ENCODE measurements at places on chromosomes 3 and 15. TPM values are rescaled to one million over a fixed set of nuclear protein-coding genes. Genes with fewer than 3 reads are reported as not detected.

Gene SPINK8
- total RNA-seq, result not detected

Gene TAGLN3
- 3.1 TPM for total RNA-seq

Gene NLGN1
- total RNA-seq, result 50.7 TPM

Gene AP3B2
- 1.3 TPM for total RNA-seq

Gene HRH1
- 15.9 TPM for total RNA-seq

Gene CPNE4
- total RNA-seq, result 0.20 TPM

Gene SPINT1
- 12.0 TPM for total RNA-seq

Gene IMPG2
- 0.22 TPM for total RNA-seq

Gene HDC
- total RNA-seq, result 0.66 TPM

Gene TMEM62
- 37.2 TPM for total RNA-seq

DNA sequence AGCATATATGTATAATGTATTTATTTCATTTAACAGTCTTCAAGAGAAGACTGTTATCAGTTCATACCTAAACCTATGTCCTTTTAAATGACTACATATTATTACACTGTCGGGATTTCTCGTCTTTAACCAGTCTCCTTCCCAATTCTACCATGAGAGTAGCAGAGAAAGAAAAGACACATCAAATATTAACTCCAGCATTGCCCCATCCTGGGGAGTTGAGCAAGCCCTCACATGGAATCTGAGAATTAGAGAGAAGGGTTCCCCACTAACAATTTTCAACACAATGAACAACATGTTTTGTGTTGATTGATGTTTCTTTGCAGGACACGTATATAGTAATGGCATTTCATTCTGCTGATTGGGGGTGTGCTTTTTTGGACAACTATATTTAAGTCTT lies 257.4 kb downstream of the ADAMTSL3 start:
- no peak for DNase-seq

GRCh38 chr15:63503739-63504246 lies 600 bp upstream of the USP3 start:
- DNase-seq, result peak; percentile 48

DNA sequence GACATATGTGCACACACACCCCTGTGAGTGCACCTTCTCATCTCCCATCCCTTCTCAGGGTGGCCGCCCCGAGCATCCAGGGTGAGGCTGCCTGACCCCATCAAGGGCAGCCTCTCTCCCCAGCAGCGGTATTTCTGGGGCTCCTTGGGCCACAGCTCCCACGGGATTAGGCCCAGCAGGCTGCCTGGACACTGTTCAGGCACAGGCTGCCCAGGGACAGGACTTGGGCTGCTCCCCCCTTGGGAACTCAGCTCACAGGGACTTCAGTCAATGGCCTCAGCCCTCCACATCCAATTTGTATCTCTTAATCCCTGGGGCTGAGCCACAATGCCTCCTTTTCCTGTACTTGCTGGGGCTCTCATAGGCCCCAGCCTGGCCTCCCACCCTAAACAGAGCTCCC lies 35.0 kb downstream of the RHCG start:
- DNase-seq, result no peak

GRCh38 chr3:15256861-15257341 lies 50.9 kb downstream of the CAPN7 start:
- no peak for DNase-seq

DNA sequence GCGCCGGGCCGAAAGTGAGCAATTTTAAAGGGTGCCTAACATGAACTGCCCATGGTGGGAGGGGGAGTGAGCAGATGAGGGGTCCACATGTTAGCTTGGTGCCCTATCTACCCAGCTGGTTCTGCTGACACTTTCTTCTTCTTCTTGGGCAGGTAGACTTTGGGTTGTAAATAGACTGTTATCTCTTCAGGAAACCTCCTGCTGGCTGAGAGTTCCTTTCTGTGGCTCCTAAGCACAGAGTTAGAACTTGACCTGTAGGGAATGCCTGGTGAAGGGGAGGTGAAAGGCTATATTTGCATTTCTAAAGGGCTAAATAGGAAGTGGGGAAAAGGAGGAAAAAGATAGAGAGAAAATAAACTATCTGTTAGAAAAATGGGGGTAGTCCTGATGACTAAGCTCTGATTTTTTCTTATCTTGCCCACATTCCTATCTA lies 521.4 kb upstream of the TGFBR2 start:
- DNase-seq, result no peak

DNA sequence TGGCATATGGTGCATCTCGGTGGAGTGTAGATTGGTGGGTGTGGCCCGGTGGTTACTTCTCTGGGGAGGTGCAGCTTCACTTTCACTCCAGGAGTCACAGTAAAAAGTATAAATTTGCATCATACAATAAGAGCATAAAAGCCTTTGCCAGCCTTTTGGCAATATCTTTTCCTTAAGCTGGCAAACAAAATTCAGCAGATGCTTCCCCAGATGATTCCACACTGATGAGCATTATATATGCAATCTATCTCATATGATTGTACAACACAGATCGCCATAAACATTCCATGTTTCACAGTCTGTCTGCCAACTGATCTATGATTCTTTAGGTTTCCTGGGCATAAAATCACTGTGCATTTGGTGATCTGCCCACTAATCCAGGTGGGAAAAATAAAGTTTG lies 120.2 kb upstream of the ALCAM start:
- DNase-seq, result no peak

DNA sequence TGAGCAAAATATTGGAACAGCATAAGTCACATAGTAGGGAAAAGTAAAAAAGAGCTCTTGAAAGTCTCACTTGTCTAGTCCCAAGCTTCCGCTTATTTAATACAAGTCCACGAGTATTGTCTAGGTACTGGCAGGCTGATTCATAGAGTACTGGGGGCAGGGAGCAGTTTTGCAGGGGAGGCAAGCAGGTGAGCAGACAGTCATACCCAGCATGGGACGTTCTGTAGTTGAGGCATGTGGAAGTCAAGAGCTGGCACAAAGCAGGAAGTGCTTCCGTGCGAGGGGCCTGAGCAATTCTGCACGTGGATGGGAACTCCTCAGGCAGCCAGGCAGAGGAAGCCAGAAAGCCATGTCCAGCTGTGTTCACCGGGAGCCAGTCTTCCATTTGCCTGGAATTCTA lies 287.6 kb downstream of the EPHB1 start:
- DNase-seq, result no peak

GRCh38 chr15:80475572-80475971 lies 71.4 kb downstream of the ARNT2 start:
- no peak for DNase-seq

DNA sequence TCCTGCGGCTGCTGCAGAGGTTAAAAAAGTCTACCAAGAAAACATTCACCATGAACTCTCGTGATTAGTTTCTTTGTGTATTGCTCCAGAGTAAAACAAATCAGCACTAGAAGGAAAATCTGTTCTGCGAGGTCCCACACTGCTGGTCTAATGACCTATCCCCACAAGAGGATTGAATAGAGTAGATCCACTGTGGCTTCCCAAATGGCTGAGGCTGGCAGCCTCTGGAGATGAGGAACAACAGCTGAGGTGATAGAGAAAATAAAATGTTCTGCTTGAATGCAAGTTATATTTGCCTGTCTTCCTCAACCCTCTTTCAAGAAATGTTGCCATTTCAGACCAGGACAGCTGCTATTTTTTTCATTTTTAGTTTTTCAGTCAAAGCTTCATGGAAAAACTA lies 883.3 kb downstream of the CADM2 start:
- no peak for DNase-seq

- DNase-seq, result no peak
These were observed 46.9 kb downstream of the DLEC1 start for GRCh38 chr3:38085943-38086324.

DNA sequence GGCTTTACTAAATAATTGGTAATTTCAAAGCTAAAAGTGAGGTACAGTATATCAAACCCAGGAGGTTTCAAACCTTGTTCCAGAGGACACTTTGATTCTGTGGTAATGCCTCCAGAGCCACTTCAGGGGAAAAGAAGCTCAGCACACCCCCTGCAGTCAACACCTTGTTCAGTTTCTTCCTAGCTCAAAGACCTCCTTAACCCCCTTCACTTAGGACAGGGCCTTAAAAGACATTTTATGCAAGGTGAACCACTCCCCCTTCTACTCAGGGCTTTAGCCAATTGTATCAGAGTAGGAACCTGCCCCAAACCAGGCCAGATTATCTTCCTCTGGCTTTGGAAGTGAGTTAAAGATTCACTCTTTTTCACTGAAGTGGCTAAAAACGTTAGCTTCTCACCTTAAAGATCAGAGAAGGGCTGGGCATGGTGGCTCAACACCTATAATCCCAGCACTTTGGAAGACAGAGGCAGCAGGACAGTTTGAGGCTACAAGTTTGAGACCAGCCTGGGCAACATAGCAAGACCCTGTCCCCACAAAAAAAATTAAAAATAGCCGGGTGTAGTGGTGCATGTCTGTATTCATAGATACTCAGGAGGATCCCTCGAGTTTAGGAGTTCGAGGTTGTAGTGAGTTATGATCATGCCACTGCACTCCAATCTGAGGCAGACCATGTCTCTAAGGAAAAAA lies 3.4 kb downstream of the DENND6A start:
- no peak for DNase-seq

DNA sequence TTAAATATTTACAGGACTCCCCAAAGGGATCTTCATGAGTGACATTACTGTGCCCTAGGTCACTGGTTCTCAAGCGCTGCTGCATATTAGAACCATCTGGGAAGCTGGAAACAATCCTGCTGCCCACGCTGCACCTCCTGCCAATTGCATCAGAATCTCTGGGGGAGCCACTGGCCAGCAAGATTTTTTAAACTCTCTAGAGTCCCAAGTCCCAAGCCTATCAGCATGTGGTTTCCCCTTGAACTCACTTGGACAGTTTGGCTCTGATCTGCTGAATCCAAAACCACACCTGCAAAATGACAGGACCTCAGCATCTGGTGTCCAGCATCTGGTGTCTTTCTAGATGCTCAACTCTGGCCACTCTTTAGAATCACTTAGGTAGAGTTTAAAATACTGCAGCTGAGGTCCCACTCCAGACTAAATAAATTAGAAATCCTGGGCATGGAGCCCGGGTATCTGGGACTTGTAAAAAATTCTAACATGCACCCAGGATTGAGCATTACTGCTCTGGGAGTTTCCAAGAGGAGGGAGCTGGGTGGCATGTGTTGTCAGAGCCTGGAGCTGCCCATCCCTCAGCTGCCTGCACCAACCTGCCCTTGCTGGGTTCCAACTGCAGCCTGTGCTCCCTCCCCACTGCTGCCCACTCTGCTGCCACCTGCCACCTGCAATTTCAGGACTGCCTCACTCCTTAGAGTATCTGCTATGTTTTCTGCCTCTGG lies 311.3 kb downstream of the SLC9A9 start:
- no peak for DNase-seq

DNA sequence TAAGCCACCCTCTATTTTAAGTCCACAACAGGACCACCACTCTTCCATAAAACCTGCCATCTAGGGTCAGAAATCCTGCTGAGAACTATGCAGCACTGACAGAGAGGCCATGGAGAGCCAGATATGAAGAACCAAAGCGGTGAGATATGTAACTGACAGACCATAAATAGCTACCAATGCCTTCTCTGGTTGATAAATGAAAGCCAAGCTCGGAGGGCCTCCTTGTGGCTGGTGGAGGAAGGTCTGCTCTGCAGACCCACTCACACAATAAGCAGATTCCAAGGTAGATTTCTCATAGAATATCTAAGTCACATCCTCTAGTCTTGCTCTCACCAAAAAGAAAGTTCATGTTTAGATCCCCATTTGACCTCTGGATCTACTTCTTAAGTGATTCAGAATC lies 38.9 kb downstream of the RYK start:
- no peak for DNase-seq

DNA sequence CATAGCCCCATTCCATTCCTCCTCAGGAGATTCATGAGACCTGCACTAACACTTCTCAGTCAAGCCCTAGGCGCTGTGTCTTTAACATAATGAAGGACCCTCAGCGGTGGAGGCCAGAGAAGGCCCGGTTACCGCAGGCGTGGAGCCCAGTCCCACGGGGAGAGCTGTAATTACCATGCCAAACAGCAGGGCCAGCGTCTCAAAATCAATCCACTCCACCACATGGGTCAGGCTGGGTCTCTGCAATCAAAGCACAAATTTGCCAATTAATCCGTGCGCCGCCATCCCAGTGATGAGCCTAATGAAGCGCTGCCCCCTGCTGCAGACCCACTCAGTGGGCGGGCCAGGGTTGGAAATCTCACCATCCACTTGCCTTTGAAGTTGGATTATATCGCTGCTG lies 109.7 kb downstream of the OCA2 start:
- DNase-seq, result no peak

GRCh38 chr3:134001251-134001650 lies 28.5 kb downstream of the SLCO2A1 start:
- no peak for DNase-seq
